Head of caudate nucleus (tissue), 42 donors: ENCODE measurements at places on chromosomes 4 and X.

GRCh38 chr4:107261241-107261874, 225.2 kb upstream of the DKK2 start:
- DNase-seq = no peak

DNA sequence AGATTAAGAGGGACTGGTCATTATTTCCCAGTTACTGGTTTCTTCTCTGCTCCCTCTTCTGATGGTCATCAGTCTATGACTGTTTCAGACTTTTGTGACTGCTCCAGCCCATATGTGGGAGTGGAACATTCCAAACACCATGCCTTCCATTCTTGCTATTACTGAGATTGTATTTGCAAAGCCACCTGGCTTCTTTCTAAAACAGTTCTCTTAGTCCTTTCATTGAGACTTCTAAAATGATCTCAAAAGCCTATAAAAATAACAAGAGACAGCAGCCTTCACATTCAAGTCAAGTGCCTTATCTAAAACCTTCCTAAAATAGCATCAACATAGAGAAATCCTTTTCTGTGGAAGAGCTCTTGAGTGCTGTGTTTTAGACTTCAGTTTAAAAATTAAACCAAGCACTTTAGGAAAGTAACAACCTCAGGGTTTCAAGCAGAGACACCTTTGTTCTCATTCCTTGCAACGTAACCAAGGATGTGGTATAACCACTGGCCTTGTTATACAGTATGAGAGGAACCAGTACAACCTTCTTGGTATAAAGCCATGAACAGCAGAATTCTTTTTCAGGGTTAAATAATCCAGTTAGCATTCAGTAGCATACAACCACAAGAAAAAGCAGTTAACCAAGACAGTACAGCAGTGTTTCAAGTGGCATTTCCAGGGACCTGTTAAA, 97.1 kb downstream of the NFKB1 start:
- DNase-seq = no peak

GRCh38 chr4:24862073-24862751, 50.6 kb downstream of the CCDC149 start:
- DNase-seq = no peak

DNA sequence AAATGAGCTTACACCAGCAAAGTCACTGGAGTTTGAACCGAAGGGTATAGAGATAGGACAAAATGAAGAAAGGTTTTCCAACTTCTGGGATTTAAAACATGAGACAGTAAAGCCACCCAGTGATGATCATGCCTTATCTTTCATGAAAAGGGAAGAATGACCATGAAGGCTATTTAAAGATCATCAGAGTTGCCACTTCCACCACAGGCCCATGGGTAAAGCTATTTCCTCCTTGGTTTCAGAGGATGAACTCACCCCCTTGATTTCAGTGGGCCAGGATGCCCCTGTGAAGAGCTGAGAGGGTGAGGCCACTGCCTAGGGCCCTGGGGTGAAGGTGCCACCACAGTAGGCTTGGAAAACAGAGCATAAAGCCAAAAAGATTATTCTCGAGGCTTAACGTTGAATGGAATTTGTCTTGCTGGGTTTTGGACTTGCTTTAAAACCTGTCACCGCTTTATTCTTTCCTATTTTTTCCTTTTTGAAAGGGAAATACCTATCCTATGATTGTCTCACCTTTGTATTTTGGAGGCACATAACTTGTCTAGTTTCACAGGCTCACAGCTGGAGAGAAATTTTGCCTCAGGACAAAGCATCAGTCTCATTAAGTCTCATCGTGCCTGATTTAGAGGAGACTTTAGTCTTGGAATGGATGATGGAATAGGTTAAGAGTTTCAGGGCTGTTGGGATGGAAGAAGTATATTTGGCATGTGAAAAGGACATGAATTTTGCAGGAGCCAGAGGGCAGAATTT, 254.0 kb downstream of the SNCA start:
- DNase-seq = no peak

DNA sequence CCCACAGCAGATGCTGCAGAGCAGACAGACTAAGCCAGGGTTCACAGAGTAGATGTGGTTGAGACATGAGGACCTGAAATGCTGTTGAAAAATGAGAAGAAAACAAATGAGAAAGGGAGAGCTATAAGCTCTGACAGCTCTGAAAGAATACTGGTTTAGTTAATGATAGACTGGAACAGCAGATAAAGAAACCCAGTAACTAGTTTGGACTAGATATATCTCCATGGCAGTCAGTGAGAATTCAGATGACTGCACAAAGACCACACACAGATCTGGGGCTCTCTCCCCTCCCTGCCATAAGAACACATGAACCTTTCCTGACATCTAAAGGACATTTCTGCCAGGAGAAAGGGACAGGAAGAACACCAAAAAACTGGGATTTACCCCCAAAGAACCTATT, 8.2 kb downstream of the NAA11 start:
- DNase-seq = no peak

DNA sequence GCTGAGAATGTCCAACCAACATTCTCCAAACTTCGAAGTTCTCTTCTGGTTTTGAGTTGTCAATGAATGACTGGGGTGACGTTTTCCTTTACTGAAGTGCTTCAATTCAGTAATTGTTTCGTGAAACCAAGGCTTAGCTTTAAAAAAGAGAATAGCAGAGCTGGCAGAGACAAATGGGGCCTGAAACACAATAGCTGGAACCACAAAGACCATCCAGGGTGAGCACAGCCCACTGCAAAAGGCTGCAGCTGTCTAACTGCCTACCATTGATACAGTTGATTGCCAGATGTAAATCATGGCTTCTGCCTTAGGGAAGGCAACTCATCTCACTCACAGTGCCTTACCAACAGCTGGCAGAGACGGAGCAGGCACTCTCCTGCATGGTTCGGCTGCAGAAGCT, 78.7 kb upstream of the ZNF518B start:
- no peak for DNase-seq
